ENCODE measurements at places on chromosomes 11 and 22.
A peak's percentile ranks its signal among the peaks of the same experiment; 100 is the strongest.

GRCh38 chr11:119515771-119516400 lies 92.9 kb upstream of the THY1 start:
- no peak for DNase-seq

GRCh38 chr22:38049812-38050619 lies 7.2 kb upstream of the PICK1 start:
- no peak for DNase-seq

GRCh38 chr11:66124564-66124963 lies 54.5 kb downstream of the PACS1 start:
- no peak for DNase-seq

- DNase-seq = peak; percentile 16
These were observed 25.7 kb downstream of the ARHGAP1 start for GRCh38 chr11:46674463-46675287.

Measured in activated CD4-positive, alpha-beta T cell treated with anti-CD3 and anti-CD28 coated beads, Interleukin-2, amount 50 U/mL, for 1 hour (primary cell).